ENCODE measurements at places on chromosomes 1 and 21.

DNA sequence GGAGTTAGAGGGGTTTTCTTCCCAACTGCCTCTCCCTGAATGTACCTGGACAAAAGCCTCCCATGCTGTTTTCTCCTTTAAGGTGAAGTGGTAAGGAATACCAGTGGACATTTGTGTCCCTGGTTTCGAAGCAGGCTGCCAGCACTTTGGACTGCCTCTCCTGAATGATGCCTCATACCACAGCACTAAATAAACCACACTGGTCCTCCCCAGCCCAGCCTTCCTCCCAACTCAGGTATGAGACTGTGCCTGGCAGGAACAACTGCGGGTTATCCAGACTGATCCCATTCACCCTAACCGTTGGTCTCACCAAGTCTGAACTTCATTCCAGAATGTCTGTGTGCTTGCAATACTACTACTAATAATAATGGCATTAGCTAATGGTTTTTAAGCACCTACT lies 9.3 kb downstream of the COQ8A start:
- no peak for DNase-seq

DNA sequence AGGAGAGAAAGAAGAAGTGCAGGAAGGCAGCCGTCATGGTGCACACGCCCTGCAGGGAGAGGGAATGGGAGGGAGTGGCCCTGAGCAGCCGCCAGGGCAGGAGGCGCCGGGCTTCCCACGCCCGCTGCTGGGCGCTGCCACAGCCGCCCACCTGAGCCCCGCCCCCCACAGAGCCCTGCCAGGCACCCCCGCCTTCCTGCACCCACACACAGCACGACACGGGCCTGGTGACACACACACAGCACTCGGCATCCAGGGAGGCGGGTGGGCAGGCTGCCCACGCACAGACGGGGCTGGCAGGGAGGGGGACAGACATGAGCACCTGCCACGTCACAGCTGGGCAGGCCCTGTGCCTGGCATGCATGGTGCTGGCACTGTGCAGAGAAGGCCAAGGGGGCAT lies 27.5 kb downstream of the ADGRB2 start:
- DNase-seq = no peak

- DNase-seq = no peak
Measured at GRCh38 chr1:156970017-156970416, 49.6 kb downstream of the LRRC71 start.

DNA sequence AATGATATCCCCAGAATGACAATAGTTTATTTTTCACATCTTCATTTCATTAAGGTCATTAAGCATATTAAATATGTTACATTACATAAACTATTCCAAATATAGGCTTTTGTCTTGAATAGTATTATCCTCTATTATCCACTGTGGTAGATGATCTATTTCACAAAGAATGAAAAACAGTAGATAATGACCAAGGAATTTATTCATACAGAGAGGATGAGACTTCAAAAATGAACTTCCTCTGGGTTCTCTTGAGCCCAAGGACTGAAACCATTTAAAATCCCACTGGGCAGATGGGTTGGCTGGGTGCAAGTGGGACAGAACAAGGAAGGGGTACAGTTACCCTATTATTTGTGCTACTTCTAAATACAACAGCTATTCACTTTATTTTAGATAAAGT lies 33.0 kb downstream of the PTPN14 start:
- no peak for DNase-seq

GRCh38 chr1:7541629-7542028 lies 229.5 kb upstream of the VAMP3 start:
- no peak for DNase-seq

GRCh38 chr1:154346276-154346917 lies 21.1 kb downstream of the ATP8B2 start:
- DNase-seq = no peak

GRCh38 chr1:59972216-59972927 lies 45.8 kb upstream of the CYP2J2 start:
- DNase-seq = no peak

DNA sequence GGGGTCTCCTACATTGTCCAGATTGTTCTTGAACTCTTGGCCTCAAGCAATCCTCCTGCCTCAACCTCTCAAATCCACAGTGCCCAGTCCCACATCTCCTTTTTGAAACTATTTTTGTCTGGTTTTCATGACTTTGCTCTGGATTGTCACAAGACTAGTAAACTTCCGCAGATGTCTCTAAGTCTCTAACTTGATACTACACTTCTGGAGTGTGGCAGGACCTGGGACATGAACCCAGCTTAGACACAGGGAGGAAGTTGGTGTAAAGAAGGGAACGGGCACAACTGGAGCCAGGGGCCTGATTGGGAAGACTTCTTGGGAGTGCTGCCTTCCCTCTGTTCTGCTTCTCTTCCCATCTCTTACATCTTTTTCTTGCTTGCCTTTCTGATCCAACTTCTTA lies 16.2 kb upstream of the DISC1 start:
- no peak for DNase-seq

GRCh38 chr1:212583643-212584042 lies 24.9 kb upstream of the ATF3 start:
- DNase-seq = no peak

- DNase-seq = no peak
Measured at GRCh38 chr1:3473381-3473844, 18.9 kb downstream of the ARHGEF16 start.

DNA sequence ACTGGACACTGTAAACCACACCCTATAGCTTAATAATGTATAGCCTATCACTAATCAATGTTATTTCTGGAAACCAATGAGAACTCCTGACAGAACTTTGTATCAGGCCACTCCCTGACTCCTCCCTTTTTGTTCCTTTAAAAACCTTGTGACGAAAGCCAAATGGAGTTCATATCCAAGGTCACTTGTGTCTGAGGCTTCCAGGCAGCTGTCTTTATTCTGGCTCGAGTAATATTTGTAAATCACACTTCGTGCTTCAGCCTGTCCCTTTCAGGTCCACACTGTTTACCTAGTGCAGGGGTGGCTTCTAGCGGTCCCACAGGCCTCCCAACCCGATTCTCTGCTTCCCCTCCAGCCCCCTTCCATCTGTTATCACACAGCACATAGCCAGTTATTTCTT lies 16.2 kb upstream of the CAPN9 start:
- DNase-seq = no peak

DNA sequence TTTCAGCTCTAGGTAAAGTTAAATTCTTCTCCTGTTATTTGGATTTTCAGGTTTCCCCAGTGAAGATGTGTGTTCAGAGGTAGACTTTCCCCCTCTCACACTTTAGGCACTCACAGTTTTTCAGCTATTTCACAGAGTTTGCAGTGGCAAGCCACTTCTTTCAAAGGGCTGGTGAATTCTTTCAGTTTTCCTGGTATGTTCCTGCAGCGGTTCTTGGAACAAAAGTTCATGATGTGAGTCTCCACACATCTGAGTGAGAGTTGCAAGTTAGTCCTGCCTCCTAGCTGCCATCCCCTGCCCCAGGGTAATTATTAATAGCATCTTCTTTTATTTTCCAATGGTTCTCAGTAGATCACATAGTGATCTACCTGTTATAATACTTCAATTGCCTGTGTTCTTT lies 27.3 kb upstream of the CD84 start:
- DNase-seq = no peak

- DNase-seq = peak; percentile 40
Measured at GRCh38 chr1:207822602-207823451, 71.0 kb downstream of the CD46 start.

DNA sequence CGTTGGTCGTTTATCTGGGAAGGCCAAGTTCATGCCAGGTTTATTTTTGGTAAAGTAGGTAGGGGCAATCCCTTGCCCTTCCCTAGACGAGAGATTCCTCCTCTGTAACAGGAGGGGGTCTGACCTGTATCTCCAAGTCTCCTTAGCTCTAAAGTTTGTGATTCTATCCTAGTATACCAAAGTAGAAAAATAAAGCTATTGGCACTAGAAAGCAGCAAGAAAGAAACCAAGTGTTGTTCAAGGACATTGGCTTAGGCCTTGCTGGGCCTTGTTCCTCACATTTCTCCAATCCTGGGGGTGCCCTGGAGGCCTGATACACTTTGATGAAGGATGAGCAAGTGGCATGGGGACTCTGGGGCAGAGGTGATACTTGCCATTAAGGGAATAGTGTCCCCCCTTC lies 814 bp downstream of the MTARC2 start:
- DNase-seq = no peak

GRCh38 chr1:228836427-228836826 lies 101.1 kb downstream of the RHOU start:
- no peak for DNase-seq

GRCh38 chr21:28473530-28474220 lies 519.0 kb downstream of the LTN1 start:
- no peak for DNase-seq

DNA sequence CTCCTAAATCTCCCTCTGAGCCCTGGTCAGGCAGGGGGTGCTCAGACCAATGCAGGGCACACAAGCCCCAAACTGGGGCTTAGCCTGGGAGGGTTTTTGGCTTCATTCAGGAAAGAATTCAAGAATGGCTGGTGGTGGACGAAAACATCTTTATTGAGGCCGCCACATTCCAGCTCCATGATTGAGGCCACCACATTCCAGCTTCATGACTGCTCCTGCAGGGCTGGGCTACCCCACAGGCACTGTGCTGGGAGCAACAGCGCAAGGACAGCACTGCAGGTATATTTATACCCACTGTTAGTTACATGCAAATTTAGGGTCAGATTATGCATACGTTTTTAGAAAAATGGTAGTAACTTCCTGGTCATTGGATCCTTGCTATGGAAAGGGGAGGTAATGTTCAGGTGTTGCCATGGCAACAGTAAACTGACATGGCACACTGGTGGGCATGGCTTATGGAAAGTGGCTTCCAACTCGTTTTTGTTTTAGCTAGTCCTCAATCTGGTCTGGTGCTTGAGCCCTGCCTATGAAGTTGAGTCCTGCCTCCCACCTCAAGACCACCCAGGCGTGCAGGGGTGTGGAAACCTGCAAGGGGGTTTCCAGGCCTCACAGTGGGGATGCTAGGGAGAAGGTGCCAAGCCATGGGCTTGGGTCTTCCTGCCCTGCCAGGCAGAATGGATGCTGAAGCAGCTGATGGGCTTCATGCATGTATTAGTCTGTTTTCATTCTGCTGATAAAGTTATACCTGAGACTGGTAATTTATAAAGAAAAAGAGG lies 348.7 kb upstream of the AJAP1 start:
- DNase-seq = no peak

DNA sequence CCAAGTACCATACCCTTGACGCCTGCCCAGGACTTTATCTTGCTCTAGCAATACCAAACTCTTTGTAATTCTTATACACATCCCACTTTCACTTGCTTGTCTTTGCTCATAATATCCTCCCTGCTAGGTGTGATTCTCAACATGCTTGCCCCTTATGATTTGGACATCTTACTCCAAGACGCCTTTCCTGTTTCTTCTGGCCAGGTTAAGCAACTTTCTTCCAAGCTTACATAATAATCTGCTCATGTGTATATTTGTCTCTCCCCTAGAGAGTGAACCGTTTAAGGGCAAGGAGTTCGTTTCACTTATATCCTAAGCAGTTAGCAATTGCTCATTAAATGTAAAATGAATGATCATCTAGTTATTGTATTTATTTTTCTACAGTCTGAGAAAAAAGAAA lies 21.8 kb downstream of the CRYZL1 start:
- no peak for DNase-seq

- DNase-seq = no peak
Measured at GRCh38 chr1:104196136-104196535, 446.4 kb downstream of the AMY1C start.

DNA sequence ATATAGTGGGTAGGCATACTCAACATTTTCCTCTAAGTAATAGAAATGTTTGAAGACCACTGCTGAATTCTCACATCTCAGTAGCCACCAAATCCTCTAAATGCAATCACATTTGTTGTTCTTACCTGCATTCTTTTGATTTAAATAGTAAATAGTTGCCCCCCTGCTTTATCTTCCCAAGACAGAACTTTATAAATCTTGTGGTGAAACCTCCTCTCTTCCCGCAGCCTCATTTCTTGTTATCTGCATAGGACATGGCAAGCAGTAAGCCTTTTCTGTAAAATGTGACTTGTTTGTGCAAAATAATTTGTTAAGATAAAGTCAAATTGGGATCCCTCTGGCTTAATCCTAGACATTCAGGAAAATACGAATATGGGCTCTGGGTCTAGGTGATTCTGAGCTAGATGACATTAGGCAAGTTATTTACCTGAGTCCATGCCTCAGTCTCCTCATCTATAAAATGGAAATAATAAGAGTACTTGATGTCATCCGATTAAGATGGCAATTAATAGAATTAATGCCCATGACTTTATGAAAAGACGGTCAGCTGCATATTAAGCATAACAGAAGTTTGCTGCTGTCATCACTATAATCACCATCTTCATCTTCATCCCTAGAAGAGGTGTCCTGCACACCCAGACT lies 77.7 kb downstream of the LRRC8C start:
- DNase-seq = no peak

- no peak for DNase-seq
Measured at GRCh38 chr1:5393603-5394002, 598.6 kb downstream of the NPHP4 start.

GRCh38 chr1:24254783-24255182 lies 64.4 kb upstream of the GRHL3 start:
- no peak for DNase-seq

DNA sequence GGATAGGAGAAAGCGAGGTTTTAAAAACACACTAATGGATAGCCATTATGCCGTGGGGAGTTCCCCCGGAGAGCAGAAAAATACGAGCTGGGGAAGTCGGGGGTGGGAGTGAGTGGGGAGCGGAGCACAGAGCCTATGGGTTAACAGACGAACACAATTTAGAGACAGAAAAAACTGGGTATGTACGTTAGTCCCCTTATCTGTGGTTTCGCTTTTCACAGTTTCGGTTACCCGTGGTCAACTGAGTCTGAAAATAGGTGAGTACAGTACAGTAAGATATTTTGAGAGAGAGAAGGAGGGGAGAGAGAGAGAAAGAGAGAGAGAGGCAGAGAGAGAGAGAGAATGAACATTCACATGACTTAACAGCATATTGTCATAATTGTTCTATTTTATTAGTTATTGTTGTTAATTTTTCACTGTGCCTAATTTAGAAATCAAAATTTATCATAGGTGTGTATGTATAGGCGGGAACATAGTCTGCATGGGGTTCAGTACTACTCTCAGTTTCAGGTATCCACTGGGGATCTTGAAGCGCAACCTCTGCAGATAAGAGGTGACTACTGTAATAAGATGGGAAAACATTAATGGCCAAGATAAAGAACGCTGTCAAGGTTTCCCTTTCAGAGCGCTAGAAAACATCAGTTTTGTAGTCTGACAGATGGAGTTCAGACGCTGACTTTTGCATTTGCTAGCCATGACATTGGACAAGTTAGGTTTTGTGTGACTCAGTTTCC lies 125.6 kb upstream of the LMO4 start:
- no peak for DNase-seq

GRCh38 chr1:248388426-248388825 lies 12.9 kb downstream of the OR2T6 start:
- no peak for DNase-seq

Measured in stimulated activated CD4-positive, alpha-beta T cell treated with anti-CD3 and anti-CD28 coated beads, Interleukin-1b, Interleukin-23, amount 100 ng/mL, for 1 hour (primary cell).